ENCODE measurements at places on chromosomes 6 and 20.
A peak's percentile ranks its signal among the peaks of the same experiment; 100 is the strongest.

DNA sequence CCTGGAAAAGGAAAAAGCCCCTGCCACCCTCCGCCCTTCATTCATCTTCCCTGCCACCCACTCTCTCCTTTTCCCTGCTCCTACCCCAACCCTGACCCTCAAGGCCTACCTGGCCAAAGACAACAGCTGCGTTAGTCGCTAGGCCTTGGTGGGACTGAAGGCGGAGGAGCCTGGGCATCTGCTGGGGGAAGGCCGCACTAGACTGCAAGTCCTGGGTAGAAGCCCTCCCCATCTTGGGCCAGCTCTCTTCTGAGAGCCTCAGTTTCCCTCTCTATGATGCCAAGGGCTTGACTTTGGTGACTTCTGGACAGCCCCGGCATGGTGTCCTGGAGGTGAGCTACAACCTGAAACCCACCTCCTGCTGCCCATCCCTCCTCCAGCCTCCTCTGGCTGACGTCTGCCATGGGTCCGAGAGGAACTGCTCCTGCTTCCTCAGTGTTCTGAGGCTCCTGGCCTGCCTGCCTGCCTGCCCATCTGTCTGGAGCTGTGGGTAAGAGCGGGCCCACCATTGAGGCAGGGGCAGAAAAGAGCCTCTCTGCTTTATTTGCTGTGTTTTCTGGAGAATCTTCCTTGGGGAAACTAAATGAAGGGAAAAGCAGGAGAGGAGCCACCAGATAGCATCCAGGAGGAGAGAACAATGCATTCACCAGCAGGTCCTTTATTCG, 7.5 kb upstream of the FOXC1 start:
- no peak for DNase-seq

GRCh38 chr6:116327803-116328527, 42.8 kb upstream of the DSE start:
- DNase-seq, result no peak

GRCh38 chr6:100446115-100447080, 18.3 kb downstream of the SIM1 start:
- DNase-seq, result no peak

GRCh38 chr20:7085467-7085866, 318.0 kb downstream of the BMP2 start:
- DNase-seq, result no peak

DNA sequence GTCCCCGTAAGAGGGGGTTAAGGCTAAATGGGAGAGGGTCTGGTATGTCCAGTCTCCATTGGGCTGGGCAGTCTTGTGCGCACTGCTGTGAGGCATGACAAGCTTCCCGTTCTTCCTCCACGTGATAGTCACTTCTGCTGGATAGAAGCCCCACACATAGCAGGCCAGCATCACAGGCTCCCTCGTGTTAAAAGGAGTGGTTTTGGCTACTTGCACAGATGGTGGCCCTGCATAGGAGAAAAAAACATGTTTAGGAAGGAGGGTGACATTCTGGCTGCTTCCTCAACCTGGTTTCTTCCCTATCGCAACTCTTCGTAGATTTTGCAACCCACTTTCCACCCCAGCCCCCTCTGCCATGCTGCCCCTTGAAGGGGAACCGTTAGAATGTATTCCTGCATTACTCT, 3.6 kb downstream of the HLA-DMB start:
- DNase-seq, result no peak

DNA sequence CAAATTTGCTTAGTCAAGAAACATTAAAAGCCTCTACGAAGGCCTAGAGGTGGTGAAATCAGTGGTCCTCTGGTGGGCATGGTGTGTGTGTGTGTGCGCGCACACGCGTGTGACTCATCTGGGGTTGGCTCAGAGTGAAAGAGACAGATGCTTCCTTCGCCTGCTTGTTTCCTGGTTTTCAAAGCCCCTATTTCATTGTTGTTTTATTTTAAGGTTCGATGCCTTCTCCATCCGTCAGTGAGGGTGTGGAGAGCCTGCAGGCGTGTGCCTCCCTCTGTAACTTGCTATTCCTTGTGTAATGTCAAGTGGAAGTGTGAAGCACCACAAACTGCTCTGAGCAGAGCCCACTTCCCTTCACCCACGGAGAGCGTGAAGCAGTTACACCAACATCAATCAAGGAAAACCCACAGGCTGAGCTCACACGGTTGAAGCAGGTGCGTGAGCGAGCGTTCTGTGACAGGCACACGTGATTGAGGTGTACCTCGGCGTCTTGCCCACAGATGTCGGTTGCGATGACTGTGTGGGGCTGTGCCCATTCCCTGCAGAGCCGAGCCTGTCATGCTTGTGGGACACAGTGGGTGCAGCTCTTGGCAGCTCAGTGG, 233.9 kb downstream of the PRL start:
- DNase-seq, result no peak

DNA sequence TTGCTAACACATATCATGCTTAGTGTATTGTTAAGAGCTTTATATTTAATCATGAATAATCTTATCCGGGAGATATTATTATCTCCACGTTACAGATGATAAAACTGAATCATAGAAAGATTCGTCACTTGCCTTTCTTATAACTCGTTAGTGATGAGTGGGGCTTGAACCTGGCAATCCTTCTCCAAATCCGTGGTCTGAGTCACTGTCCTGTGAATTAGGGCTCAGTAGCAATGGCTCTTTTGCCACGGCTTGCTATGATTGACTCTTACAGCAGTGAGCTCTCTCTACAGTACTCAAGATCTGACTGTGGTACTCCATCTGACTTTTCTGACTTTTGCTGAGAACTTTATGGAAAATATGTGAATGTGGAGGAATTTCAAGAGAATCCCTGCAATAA, 246.9 kb downstream of the PACRG start:
- no peak for DNase-seq

GRCh38 chr6:170051229-170052172, 239.4 kb downstream of the DLL1 start:
- DNase-seq, result no peak

DNA sequence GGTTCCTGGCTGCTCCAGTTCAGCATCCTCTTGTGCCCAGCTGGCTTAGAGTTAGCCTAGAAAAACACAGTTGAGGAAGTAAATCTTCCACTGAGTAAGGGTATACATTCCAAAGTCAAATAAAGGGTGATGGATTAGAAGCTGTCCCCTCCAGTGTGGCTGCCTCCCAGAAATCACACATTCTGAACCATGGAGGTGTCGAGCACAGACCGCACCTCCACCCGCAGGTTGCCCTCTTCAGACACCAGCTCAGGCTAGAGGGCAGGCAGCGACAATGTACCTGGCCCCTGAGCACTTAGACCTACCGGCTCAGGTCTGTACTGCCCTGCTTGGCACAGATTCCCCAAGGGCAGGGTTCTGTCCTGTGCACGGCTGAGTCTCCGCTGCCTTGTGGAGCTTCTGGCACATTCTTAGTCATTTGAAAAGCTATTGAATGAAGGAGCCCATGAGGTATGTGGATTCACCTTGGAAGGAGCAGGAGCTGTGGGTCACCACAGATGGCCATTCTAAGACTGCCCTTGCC, 118.1 kb downstream of the FAM120B start:
- DNase-seq, result peak; percentile 72

GRCh38 chr6:88238065-88238464, 71.9 kb upstream of the CNR1 start:
- no peak for DNase-seq

DNA sequence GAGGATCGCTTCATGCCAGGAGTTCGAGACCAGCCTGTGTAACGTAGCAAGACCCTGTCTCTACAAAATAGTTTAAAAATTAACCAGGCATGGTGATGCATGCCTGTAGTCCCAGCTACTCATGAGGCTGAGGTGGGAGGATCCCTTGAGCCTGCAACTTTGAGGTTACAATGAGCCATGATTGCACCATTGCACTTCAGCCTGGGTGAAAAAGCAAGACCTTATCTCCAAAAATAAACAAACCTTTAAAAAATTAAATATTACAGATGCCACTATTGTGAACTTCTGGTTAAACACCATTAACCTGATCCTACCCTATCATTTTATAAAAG, 116.8 kb downstream of the ARHGAP18 start:
- no peak for DNase-seq

DNA sequence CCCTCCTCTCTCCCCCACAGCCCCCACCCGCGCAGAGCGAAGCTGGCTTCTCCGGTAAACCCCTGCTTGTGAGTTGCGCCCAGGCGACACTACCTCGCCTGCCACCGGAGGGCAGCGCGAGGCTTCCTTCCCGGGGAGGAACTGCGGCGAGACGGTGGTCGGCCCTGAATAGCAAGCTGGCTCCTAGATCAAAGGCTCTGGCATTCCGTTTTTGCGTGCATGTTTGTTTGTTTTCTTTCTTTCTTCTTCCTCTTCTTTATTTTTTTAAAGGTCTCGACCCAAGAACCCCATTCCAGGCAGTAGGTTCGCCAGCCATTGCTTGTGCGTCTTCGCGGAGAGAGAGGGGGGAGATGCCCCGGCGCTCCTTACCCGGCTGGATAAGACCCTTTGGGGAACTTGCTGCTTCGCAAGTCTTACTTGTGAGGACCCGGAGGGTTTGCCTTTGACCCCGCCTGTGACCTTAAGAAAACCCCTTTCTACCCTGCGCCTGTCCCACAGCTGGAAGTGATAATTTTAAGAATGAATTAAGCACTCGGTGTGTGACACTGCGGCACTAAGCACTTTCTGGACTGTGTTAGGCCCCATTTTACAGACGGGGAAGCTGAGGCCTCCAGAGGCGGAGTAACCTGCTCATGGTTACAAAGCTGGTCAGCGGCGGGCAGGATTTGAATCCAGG, 92.7 kb upstream of the SIRPA start:
- peak; percentile 86 for DNase-seq

DNA sequence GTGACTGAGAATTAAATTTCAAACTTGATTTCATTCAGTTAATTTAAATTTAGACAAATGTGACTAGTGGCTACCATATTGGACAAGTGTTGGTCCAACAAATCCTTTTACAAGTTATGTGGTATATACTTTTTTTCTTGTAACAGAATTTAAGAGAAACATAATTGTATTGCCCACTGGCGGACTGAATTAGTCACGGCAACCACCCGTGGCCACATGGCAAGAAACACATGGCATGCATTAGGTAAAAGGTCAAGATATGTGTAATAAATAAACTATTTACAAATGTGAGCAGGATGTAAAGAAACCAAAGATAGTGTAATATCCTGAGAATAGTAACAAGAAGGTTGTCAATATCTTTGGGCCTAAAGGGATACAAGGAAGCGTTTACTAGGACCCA, 91.2 kb downstream of the LCA5 start:
- no peak for DNase-seq

DNA sequence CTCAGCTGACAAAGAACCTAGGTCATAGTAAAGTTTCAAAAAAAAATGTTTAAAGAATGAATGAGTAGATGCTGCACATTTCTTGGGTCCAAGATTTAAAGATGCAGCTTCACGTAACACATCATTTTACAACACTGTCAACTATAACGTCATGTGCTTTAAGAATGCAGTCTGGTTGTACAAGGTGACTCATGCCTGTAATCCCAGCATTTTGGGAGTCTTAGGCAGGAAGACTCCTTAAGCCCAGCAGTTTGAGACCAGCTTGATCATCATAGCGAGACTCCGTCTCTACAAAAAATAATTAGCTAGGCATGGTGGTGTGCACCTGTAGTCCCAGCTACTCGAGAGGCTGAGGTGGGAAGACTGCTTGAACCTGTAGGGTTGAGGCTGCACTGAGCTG, 21.9 kb downstream of the SLC17A5 start:
- no peak for DNase-seq

DNA sequence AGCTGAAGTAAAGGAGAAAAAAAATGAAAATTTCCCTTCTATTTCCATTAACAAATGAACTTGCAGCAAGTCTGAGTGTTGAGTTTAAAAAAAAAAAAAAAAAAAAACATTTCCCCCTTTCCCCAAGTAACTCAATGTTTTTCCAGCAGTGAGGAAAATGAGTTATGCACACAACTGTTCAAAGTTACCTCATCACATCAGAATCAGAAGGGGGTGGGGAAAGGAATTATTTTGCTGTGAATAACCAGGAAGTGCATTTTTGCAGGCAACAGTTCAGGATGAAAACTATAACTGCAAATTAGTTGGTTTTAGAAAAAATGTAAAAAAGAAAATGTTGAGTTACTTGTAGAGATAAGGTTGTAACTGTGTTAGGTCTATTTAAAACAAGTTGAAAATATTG, 568.9 kb upstream of the CITED2 start:
- no peak for DNase-seq

DNA sequence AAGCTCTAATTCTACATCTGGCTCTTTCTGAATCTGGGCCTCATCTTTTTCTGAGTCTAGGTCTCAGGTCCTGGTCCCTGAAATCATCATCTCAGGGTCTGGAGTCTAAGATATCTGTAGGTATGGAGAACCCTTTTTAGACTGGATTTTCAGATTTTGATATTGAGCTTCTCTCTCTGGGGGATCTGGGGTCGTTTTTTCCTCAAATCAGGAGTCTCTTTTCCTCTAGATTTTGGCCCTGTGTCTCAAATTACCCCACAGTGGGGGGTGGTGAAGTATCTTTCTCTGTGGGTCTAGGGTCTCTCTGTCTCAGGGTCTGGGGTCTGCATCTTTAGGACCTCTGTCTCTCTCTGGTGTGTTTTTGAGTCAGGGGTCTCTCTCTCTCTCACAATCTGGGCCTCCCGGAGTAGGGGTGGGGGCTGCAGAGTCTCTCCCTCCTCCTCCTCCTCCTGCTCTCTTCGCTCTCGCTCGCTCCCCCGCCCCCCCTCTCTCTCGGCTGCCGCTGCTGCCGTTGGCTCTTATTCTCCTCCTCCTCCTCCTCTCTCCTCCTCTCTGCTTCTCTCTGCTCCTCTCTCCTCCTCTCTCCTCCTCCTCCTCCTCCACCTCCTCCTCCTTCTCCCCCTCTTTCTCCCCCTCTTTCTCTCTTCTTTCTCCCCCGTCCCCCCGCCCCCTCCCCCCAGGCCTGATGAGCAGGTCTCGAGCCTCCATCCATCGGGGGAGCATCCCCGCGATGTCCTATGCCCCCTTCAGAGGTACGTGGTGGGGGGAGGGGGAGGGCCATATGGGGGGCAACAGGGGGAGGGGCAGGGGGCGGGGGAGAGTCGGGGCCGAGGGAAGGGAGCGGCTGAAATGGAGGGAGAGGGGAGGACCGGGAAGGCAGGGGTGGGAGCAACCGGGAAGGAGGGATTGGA, at the start of gene SYNGAP1:
TSS of gene SYNGAP1 (plus strand) at position 486 of the 911 bp plus-strand sequence. CDS start at position 686, 200 bp downstream.
- no peak for DNase-seq

DNA sequence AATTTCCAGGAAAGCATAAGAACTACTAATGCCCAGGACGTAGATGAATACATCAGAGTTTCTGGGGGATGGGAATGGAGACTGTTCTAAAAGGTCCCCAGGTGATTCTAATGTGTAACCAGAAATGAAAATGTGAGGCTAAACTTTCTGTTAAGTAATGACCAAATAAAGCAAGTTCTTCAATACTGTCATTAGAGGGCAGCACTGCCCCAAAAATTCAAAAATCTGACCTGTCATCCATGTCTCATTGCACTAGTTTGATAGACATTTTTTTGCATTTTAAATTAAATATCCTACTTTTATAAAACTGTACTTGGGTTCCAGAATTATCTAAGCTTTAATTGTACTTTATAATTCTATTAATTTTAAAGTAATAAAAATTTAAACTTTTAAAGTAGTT, 94.9 kb downstream of the RFX6 start:
- DNase-seq, result no peak

- no peak for DNase-seq
These were observed 98.1 kb upstream of the AKAP12 start for GRCh38 chr6:151141685-151142084.

Data from vagina (tissue), 2 donors.